ENCODE measurements at places on chromosomes 16 and 17.

GRCh38 chr17:41680426-41681040, 8.2 kb upstream of the EIF1 start:
- no peak for DNase-seq

GRCh38 chr16:47461598-47462266, 601 bp downstream of the PHKB start:
- peak; percentile 34 for DNase-seq

GRCh38 chr16:513950-514349, 13.6 kb upstream of the CAPN15 start:
- no peak for DNase-seq

- DNase-seq: no peak
These were observed 80.4 kb upstream of the ERCC4 start for GRCh38 chr16:13839577-13839976.

- no peak for DNase-seq
These were observed 12.6 kb upstream of the BCAR1 start for GRCh38 chr16:75263963-75264445.

- DNase-seq: no peak
These were observed 92.2 kb upstream of the CPHXL start for GRCh38 chr16:75818491-75818890.

DNA sequence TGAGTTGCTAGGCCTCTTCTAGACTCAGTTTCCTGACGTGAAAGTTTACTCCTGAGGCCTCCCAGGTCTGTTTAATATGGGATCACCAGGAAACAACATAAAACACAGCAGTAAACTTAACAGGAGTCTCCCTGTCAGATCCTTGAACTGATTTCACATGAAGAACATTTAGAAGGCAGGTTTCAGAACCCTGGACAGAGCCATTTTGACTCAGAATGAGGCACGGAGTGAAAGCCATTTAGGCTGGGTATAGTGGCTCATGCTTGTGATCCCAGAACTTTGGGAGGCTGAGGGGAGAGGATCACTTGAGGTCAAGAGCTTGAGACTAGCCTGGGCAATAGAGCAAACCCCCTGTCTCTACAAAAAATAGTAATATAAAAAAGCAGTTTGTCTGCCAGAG, 289.1 kb downstream of the CA10 start:
- DNase-seq: no peak

DNA sequence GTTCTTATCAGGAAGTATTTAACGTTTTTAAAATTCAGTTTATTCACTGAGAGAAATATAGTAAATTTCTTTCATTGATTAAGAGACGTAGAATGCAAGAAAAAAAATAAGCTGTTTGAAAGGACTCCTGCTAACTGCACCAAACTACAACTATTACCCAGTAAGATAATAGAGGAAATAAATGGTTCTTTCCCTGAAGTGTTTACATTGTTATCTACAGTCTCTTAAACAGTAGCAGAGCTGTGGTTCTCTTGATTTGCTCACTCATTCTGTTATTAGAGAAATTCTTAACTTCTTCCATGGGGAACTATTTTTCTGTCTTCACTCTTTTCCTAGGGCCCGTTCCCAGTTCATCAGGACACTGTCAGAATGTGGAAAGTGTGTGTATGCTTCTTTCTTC, 973.0 kb downstream of the KCNJ2 start:
- DNase-seq: no peak

GRCh38 chr16:24991349-24991748, 23.8 kb downstream of the ARHGAP17 start:
- no peak for DNase-seq

- DNase-seq: no peak
These were observed 14.6 kb downstream of the HOXB1 start for GRCh38 chr17:48515925-48516900.

GRCh38 chr16:15915555-15916081, 27.2 kb upstream of the CEP20 start:
- no peak for DNase-seq

DNA sequence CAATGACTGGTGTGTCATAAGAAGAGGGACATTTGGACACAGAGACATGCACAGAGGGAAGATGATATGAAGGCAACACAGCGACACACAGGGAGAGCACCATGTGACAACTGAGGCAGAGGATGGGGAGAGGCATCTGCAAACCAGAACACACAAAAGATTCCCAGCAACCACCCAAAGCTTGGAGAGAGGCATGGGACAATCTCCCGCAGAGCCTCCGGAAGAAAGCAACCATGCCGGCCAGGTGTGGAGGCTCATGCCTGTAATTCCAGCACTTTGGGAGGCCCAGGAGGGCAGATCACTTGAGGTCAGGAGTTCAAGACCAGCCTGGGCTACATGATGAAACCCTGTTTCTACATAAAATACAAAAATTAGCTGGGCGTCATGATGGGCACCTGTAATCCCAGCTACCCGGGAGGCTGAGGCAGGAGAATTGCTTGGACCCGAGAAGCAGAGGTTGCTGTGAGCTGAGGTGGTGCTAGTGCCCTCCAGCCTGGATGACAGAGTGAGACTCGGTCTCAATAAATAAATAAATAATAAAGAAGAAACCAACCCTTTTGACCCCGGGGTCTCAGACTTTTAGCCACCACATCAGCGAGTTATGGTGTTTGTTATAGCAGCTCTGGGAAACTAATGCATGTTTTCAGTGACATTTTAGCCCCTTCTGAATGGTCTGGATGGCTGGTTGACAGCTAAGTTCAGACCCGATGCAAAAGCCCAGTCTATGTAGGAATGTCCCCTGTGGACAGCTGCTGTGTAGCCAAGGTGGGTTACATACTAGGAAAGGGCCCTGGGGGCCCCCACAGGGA, 13.8 kb upstream of the PLCG2 start:
- DNase-seq: no peak

GRCh38 chr17:74536890-74537289, 5.6 kb upstream of the CD300LB start:
- DNase-seq: no peak

- peak; percentile 50 for DNase-seq
These were observed 29.1 kb downstream of the AKAP1 start for GRCh38 chr17:57114085-57114673.

DNA sequence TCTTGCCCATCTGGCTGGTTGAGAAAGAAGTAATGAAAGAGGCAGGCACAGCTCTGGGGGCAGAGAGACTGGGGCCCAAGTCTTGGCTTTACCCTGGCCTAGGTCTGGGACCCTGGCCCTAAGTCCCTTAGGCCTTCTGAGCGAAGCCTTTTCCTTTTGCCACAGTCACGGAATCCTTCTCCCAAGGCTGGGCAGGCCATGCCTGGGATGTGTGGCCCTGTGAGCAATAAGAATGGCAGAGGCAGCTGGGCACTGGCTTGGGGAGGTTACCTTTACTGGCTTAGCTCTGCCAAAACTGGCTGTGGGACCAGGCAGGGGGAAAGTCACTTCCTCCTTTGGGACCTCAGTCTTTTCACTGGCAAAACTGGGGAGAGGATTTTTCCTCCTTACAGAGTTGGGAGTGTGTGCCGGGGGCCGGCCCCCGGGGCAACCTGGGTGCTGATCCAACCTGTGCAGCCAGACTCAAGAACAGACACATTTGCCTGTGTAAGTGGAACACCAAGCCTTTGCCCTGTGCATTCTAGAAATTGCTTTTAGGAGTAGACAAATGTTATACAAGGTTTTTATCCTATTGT, 12.9 kb downstream of the FOXF1 start:
- no peak for DNase-seq

DNA sequence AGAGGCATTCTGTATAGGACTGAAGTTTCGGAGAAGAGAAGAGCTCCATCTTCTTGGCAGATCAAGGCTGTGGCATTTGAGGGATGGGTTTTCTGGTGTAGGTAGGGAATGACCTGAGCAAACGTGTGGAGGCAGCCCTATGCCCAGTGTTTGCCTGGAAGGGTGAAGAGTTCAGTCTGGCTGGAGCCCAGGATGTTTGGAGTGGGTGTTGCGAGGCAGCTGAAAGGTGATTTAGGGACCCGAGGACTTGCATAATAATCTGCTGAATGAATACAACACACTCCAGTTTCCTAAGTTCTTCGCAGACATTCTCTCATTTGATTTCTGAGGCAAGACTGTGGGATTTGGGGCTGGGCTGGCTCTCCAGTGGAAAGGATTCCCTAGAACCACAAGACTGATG, 186.2 kb downstream of the CYLD start:
- DNase-seq: no peak

DNA sequence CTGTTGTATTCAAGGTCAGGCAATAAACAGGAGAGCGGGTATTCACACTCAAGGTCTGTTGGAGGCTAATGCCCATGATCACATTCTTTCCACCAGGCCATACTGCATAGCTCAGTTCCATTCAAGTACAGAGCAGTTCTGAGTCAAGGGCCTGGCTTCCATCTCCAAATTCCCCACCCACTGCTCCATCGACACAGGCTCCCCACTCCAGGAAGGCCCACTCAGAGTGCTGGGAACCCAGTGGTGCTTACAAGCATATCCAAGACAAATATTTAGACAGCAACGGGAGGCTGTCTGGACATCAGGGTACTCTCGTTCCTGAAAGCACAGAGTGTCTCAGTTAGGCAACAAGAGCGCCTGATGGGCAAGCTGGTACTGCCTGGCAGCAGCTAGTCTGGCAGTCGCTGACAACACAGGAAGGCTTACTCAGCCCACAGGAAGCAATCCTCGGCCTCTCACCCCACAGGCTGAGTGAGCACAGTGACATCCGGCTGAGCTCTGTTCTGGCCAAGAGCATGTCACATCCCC, 40.9 kb downstream of the RFFL start:
- peak; percentile 73 for DNase-seq

DNA sequence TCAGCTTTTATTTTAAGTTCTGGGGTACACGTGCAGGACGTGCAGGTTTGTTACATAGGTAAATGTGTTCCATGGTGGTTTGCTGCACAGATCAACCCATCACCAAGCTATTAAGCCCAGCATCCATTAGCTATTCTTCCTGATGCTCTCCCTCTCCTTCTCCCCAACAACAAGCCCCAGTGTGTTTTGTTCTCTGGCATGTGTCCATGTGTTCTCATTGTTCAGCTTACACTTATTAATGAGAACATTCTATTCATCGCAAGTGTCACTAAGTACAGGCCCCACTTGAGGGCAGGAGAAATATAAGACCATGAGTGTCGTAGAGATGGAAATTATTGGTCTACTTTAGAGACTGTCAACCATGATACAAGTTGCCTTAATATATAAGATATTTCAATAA, 615.1 kb downstream of the CDH8 start:
- no peak for DNase-seq

DNA sequence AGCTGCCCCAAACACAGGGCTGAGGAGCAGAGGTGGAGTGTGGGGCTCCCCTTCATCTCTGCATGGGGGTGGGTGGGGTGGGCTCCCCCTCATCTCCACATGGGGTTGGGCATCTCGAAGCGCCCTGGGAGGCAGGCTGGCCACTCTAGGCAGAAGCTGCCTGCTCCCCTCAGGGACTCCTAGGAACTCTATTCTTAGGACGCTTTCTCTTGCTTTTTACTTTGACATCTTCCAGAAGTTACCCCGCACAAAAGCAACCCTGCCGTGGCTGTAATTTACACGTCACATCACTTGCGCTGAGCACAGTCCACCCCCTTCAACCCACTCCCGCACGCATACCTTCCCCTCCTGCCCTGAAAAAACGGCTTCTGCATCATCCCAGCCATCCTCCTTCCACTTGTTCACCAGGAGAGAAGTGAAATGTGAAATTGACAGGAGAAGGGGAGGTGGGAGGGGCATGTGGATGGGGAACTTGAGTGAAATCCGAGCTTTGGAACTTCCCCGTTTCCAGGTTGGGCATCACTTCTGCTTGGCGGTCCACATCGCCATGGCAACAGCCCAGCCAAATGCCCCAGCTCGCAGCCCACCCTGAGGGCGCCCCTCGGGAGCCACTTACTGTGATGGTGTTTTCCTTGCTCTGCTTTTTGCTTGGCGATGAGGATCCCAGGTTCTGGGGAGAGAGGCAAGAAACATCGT, 53.7 kb upstream of the RCVRN start:
- peak; percentile 6 for DNase-seq

DNA sequence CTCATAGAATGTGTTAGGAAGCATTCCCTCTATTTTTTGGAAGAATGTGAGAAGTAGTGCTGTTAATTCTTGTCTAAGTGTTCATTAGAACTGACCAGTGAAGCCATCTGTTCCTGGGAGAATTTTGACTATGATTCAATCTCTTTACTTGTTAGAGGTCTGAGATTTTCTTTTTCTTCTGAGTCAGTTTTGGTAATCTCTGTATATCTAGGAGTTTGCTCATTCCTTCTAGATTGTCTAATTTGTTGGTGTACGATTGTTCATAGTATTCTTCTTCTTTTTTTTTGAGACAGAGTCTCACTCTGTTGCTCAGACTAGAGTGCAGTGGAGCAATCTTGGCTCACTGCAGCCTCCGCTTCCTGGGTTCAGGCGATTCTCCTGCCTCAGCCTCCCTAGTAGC, 20.4 kb downstream of the NFATC3 start:
- no peak for DNase-seq
